T-cell (primary cell): ENCODE measurements at places on chromosomes 4 and X.

DNA sequence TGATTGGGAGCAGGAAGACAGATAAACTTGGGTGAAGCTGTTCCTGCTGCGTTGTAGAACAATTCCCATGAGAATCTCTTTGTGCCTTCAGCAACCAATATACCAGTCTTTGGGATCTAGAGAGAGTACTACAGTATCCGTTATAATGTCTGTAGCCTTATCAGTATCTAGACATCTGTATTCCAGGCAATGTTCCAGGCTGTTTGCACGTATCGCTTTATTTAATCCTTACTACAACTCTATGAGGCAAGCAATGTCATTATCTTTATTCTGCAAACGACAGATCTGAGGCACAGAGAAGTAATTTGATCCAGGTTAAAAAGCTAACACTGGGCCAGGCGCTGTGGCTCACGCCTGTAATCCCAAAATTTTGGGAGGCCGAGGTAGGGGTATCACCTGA is 251.6 kb downstream of the ARHGAP24 start:
- DNase-seq: no peak

DNA sequence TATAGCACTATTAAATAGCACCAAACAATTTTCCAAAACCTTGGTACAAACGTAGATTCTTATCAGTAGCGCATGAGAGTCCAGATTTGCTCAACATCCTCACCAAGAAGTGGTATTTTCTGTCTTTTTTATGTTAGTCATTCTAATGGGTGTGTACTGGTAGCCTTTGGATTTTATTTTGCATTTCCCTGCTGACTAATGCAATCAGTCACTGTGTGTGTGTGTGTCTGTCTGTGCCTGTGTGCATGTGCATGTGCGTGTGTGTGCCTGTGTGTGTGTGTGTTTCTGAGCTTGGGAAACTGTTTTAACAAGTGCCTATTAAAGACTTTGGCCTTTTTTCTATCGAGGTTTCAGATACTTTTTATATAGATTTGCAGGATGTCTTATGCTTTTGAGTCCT is 82.2 kb upstream of the MAGEA10 start:
- DNase-seq: no peak

GRCh38 chr4:125837493-125838201 is 522.9 kb downstream of the FAT4 start:
- no peak for DNase-seq

- DNase-seq: no peak
These were observed 8.7 kb downstream of the PYURF start for GRCh38 chr4:88514557-88515511.

GRCh38 chrX:68114573-68115129 is 318.6 kb downstream of the OPHN1 start:
- no peak for DNase-seq

DNA sequence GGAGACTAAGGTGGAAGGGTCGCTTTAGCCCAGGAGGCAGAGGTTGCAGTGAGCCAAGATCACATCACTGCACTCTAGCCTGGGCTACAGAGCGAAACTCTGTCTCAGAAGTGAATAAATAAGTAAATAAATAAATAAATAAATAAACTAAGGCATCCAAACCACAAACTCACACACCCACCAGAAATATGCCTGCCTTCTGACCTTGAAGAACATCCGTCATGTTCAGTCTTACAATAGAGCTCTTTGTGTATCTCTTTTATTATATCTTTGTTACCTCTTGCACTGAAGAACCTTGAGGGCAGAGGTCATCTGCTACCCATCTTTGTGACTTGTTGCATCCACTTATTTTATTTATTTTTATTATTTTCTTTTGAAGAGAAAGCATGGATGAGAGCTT is 71.6 kb downstream of the PRRG1 start:
- no peak for DNase-seq
